ENCODE measurements at places on chromosomes 1 and 21.

DNA sequence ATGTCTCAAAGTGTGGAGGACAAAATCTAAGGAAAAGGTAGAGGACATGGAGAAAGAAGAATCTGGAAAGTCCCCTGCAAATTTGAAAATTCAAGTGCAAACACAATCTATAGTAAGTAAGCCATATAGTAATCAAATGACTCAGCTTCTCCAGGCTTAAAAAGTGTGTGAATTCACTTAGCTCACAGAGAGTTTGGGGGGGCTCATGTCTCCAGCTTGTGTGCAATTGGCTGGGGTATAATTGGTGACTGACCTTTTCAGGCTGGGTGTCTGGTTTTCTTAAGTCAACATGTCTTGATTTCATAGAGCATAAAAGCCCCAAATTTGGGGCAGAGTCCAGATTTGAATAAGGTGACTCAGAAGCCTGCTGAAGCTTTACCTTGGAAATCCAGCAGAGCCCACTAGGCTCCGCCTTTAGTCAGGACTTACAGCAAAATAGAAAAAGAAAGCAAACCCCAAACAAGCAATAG is 8.6 kb downstream of the CLDN14 start:
- DNase-seq = no peak

GRCh38 chr21:37458669-37459276 is 92.2 kb downstream of the DYRK1A start:
- DNase-seq = no peak

GRCh38 chr1:175734642-175735041 is 8.8 kb downstream of the TNR start:
- peak; percentile 42 for DNase-seq

GRCh38 chr21:19608101-19608621 is 1204.6 kb upstream of the TMPRSS15 start:
- peak; percentile 5 for DNase-seq

GRCh38 chr1:69702085-69702484 is 134.4 kb downstream of the LRRC7 start:
- no peak for DNase-seq

- no peak for DNase-seq
Measured at GRCh38 chr1:8947127-8947691, 1.5 kb downstream of the CA6 start.

GRCh38 chr21:37710546-37711285 is 205.5 kb downstream of the KCNJ6 start:
- peak; percentile 80 for DNase-seq

DNA sequence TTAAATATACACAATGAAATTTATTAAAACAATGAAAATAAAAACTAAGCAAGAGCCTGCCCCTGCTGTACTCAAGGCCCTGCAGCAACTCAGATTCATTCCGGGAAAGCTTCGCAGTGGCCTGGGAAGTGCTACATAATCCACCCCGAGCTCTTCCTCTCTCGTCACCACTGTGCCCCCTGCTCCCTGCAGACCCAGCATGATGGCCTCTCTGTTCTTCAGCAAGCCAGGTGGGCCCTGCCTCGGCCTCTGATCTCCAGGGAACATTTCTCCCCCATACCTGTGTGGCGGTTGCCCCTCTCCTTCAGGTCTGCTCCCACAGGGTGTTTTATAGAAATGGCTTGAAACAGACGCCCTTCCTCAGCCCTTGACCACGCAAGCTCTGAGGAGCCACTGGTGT is 10.6 kb downstream of the RNF187 start:
- no peak for DNase-seq

DNA sequence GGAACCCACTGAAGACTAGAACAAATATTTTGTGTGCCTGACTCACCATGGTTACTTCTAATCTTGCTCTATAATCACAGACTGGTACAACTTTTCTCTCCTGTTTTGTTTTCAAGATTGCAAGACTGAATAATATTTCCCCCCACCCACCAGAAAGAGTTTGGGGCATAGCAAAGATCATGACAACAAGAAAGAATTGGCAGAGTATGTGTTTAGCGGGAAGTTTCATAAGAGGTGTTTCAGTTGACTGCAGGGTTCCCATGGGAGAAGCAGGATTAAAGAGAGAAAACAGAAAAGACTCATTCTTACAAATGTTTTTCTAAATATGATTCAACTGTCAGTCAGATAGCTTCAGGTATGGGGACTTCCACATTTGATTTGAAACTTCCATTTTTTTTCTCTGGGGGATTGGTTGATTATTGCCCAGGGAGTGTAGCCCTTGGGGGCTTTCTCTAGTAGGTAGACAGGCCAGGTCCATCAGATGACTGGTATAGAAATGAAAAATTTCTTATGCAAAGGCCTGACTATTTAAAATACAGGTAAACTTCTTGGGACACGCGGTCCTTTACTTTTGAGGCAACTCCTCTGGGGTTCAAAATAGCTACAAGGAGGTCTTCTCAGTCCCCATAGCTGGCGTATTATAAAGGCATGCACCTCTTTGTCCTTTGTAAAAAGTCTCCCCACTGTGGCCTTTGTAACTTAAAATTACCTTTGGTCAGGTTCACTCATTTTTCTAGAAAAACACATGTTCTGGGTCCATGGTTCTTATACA is 13.9 kb downstream of the OR14I1 start:
- no peak for DNase-seq

DNA sequence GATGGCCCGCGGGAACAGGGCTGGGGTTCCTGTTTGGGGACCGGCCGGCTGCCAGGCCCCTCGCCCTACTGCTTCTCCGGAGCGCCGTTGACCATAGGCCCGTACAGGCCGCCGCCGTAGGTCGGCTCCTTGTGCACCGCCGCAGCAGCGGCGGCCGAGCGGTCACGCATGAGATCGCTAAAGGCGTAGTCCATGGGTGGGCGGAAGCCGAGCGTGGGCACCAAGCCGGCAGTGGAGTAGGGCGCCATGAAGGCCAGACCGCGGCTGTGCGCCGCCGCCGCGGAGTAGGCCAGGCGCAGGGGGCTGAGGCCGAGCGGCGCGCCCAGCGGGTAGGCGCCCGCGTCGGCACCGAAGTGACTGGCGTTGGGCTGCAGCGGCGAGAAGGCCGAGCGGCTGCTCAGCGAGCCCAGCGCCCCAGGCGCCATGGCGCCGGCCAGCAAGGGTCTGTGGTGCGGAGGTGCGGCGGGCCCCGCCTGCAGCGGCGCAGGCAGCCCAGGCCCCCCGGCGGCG is 4.6 kb downstream of the DMRTA2 start:
- no peak for DNase-seq

- no peak for DNase-seq
Measured at GRCh38 chr1:11648732-11649158, 5.5 kb downstream of the FBXO2 start.

DNA sequence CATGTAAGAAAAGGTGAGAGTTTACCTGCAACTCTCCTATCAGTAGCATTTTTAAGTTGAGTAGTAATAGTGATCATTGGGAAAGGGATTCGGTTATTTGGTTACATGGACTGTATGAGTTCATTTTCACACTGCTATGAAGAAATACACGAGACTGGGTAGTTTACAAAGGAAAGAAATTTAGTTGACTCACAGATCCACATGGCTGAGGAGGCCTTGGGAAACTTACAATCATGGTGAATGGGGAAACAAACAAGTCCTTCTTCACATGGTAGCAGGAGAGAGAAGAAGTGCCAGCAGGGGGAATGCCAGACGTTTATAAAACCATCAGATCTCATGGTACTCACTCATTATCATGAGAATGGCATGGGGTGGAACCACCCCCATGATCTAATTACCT is 59.3 kb upstream of the FBXO28 start:
- DNase-seq = no peak

DNA sequence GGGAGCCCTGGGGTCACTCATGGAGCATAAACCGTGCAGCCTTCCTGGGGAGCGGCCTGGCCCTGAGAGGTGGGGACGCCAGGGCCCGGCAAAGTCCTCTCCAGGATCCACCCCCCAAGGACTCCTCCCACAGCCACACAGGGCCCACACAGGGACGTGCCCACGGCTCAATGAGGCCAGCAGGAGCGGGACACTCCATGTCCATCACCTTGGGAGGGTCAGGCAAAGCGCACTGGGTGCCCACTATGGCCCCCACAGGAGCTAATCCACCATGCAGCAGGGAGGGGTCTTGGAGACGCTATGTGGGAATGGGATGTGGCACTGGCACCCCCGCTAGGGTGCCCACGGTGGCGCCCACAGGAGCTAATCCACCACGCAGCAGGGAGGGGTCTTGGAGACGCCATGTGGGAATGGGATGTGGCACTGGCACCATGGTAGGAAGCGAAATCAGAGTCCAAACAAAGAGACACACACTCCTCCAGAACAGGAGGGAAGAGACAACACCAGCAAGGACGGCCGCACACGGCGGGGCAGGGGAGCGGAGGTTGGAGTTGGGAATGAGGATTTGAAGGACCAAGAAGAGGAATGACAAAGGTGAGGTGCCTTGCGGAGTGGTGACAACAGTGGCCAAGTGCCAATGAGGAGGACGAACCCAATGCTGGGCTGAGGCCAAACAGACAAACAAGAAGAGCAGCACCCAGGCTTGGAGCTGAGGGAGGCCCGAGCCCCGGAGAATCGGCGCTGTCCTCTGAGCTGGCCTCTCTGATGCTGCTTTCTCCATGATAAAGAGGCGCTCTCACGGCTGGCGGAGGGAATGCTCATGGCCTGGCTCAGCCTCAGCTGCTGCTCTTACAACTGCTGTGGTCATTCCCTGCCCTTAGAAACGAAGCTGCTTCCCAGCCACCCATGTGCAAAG is 18.1 kb upstream of the SLC19A1 start:
- DNase-seq = no peak

GRCh38 chr1:20028125-20028524 is 41.9 kb upstream of the PLA2G5 start:
- DNase-seq = no peak

GRCh38 chr1:37131281-37131680 is 97.0 kb upstream of the GRIK3 start:
- no peak for DNase-seq

GRCh38 chr1:64525116-64525686 is 55.3 kb downstream of the CACHD1 start:
- no peak for DNase-seq

DNA sequence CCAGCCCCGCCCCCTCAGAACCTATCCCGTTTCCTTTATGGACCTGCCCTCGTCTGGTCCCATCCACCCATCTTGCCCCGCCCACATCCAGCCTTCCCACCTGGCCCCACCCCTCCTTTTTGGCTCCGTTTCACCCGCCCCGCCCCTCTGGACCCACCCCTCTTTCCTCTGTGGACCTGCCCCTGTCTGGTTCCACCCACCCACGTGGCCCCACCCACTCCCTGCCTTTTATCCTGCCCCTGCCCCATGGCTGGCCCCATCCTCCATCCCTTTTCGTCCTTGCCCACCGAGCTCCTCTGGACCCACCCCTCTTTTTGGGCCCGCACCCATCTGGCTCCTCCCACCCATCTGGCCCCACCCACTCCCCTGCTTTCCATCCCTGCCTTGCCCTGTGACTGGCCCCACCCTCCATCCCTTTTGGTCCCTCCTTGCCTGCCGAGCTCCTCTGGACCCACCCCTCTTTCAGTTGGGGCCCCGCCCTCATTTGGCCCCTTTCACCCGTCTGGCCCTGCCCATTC is 177.3 kb downstream of the CAMTA1 start:
- DNase-seq = no peak

DNA sequence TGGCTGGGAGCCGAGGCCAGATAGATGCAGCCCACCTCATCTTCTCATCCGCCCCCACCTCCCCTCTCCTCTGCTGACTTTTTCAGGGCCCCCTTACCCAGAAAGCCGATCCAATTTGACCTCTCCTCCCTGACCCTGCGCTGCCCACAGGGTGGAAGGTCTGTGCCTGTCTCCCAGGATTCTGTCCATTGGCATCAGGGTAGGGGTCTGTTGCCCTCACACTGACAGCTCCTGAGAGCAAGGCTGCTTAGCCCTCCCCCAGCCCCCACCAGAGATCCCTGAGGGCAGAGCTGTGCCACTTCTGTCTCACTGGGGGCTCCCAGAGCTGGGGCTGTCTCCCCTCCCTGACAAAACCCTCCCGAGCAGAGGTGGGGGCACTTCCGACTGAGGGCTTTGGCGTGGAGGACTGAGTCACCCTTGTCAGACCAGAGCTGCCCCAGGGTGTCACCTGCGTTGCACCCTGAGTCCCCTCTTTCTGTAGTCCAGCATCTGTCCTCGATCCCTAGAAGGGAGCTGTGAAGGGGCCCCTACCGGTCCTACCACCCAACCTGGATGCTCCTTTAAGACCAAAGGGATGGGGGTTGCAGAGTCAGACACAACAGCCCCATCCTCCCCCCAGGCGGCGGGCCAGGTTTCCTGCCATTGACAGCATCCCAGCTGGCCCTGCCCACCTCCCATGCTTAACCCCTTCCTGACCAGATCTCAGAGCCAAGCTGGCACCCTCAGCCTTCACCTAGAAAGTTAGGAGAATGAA is 2.4 kb upstream of the FAM110D start:
- no peak for DNase-seq

DNA sequence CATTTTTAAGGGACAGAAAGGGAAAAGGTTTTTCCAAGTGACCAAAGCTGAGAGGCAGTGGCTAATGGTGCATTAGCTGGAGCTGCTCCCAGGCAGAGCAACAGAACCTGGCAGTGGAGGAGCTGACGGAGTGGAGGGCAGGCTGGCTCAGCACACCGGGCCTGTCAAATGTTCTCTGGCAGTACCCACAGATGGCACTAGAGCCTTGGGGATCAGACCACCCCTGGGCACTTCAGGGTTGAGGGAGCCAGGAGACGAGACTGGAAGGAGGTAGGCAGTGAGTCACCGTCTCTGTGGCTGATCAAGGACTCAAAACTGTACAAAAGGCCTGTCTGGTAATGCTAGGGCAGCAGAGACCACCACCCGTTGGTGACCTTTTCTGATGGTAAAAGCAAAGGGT is 121.7 kb upstream of the KIAA0040 start:
- DNase-seq = peak; percentile 60

DNA sequence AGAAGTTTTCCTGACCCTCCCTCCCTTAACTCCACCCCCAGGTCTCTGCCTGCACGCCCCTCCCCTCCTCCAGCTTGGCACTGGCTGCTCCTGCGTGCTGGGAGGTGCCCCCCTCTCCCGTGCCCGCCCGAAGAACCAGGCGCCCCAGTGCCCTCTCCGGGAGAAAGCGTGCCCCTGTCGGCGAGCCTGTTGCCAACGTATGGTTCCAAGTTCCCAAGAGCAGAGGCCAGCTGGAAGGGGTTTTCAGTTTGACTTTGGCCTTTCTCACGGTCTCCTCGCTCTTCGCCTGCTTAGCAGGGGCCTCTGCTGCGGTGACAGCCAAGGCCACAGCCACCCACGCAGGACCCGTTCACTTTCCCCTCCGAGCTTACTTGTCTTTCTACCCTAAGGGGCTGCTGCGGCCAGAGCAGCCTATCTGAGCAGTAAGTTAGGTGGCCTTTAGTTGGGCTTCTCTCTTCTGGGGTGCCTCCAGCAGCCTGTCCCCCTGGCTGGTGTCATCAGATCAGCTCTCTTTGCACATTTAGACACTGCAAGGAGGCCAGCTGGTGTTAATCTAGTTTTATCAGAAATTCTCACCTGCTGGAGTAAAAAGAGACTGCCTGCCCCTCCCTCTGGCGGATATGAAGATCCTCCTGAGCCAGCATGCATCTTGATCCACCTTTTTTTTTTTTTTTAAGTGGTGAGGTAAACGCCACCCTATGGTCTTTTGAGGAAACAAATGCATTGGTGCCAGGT is 1.5 kb downstream of the STUM start:
- DNase-seq = peak; percentile 47

- DNase-seq = no peak
Measured at GRCh38 chr1:85976516-85977205, 179.9 kb downstream of the COL24A1 start.

GRCh38 chr1:78003882-78004718 is 639 bp upstream of the DNAJB4 start:
- DNase-seq = no peak
